Stimulated activated CD8-positive, alpha-beta memory T cell treated with anti-CD3 and anti-CD28 coated beads, Interleukin-15, amount 100 ng/mL, for 1 hour (primary cell): ENCODE measurements at places on chromosomes 2 and 18.

- no peak for DNase-seq
Measured at GRCh38 chr2:12284487-12284886, 432.2 kb upstream of the TRIB2 start.

GRCh38 chr18:47254341-47254939 is 3.0 kb upstream of the SKOR2 start:
- no peak for DNase-seq

GRCh38 chr18:50009773-50010335 is 185.1 kb downstream of the MYO5B start:
- no peak for DNase-seq

DNA sequence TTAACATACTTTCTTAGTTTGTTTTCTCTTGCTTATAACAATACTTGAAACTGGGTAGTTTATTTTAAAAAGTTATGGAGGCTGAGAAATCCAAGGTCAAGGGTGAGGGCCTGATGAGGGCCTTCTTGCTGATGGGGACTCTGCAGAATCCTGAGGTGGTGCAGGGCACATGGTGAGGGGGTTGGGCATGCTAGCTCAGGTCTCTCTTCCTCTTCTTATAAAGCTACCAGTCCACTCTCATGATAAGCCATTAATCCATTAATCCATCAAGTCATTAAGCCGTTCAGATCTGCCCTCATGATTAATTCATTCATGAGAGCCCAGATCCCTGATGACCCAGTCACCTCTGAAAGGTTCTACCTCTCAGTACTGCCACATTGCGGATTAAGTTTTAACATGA is 21.4 kb downstream of the ALMS1 start:
- DNase-seq: no peak

DNA sequence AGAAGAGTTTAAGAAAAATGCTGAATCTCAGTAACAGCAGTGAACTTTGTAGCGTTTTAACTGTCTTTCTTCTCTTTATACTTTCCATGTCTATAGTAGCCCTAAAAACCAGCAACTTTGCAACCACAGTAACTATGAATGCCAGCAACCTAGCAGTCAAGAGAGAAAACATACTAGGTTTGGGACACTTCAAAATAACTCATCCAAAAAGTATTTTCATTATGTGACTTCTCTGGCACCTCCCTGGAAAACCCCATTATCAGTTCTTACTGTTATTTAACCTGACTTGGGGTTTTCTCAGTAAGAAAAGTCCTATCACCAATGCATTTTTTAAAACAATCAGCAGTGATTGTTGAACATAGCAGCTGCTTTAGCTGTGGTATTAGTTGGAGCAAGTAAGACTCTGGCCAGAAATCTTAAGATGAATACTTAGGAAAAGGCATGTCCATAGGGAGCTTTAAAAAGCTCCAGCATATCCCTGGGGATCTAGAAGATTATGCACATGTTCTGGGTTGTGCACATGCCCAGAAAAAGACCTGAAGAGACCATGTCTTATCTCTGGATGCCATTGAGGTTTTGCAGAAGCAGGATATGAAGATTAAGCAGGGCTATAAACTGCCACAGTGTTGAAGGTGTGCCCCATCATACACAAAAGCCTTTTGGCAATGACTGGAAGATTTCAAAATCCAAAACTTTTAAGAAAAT is 411.3 kb downstream of the CMPK2 start:
- DNase-seq: no peak

DNA sequence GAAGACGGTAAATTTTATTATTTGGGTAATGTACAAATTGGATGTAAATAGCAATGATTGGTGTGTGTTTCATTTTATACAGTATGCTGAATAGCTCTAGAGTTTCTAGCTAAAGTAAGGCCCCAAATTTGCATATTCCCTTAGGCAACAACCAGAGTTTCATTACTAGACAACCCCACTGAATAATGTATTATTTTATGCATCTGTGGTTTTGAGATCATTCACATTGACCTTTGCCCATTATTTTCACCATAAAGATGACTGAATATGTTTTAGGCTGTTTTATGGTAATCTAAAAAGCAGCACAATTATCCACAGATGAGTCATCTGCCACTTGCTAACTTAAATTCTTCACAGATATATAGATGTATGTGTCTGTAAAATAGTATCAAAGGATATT is 44.5 kb upstream of the C2orf74 start:
- DNase-seq: no peak

GRCh38 chr2:34311816-34312215 is 712.7 kb upstream of the FAM98A start:
- no peak for DNase-seq

DNA sequence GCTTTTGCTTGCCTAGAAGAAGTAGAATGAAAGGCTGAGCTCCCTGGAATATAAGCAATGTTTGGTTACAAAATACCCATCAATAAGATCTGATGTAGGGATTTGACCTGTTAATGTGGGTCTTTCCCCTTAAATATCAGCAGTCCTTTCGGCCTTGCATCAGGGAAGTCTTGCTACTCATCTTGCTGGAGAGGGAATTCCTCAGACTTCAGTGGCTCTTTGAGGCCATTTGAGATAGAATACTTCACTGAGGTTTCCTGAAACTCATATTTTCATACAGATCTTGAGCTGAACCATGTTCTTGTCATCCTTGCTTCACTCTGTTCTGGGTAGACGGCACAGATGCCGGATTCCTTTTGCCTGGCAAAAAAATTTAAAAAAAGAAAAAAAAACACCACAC is 3.9 kb downstream of the TWIST2 start:
- DNase-seq: no peak

- DNase-seq: no peak
Measured at GRCh38 chr2:106161938-106162820, 31.9 kb downstream of the UXS1 start.

DNA sequence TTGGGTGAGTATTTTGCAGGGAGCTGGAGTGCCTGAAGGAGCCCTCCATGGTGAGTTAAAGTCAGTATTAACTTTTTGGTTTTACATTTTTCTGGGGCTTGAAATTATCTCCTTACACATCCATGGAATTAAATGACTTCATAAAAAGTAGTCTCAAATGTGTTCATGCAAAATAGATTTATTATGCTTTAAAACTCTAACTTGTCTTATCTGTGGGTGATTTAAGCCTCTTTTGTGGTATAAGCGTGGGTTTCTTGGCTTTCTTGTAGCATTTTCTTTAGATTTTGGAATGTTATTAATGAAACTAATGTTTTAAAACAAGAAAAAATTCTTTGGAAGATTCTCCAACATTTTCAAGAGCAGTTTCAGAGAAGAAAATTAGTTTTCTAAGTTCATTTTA is 27.8 kb downstream of the NABP1 start:
- no peak for DNase-seq

GRCh38 chr2:11326677-11327211 is 17.7 kb downstream of the ROCK2 start:
- DNase-seq: no peak

DNA sequence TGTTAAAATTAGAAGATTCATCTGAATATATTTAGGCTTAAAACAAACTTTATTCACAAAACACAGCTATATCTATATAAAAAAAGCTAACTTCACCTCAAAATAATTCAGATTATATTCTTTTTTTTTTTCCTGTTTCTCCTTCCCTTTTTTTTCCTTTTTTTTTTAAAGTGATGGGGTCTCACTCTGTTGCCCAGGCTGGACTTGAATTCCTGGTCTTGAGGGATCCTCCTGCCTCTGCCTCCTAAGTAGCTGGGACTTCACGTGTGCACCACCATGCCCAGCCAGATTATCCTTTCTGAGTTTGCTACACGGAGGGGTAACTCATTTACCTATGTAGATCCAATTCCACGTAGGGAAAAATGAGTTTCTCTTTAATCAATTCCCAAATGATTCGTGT is 3.8 kb downstream of the IDH1 start:
- no peak for DNase-seq

DNA sequence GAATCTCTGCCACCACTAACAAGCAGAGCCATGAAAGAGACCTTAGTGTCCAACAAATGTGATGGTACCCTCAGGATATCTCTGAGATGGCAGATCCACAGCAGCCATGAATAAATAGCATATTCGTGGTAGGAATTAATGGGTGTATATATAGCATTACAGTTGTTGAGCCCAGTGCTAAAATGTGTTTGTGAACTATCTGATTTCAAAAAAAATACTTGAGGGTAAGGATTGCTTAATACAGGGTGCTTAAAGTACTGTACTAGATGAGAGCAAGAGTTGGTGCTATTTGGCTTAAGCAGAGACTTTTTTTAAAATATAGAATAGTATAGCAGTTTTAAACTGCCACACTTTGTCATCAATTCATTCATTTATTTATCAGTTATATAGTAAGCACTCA is 101.5 kb upstream of the GALNT5 start:
- no peak for DNase-seq

GRCh38 chr2:105490204-105490603 is 91.4 kb upstream of the FHL2 start:
- no peak for DNase-seq

GRCh38 chr2:60391649-60392375 is 161.6 kb downstream of the BCL11A start:
- no peak for DNase-seq

DNA sequence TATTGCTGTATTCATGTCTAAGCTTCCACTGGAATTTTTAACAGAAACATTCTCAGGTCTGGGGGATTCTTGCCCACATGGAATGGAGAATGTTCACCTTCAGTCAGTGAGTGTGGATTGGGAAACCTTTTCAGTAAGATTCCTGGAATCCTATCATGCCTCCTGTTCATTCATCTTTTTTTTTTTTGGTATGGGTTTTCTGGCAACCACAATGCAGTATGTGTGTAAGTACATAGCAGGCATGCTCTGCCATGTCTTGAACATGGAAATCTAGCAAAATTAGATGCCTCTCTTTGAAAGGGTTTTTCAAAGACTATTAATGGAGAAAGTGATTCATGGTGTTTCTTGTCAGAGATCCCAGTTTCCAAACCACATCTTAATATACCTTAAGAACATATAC is 176.5 kb downstream of the LTBP1 start:
- no peak for DNase-seq

DNA sequence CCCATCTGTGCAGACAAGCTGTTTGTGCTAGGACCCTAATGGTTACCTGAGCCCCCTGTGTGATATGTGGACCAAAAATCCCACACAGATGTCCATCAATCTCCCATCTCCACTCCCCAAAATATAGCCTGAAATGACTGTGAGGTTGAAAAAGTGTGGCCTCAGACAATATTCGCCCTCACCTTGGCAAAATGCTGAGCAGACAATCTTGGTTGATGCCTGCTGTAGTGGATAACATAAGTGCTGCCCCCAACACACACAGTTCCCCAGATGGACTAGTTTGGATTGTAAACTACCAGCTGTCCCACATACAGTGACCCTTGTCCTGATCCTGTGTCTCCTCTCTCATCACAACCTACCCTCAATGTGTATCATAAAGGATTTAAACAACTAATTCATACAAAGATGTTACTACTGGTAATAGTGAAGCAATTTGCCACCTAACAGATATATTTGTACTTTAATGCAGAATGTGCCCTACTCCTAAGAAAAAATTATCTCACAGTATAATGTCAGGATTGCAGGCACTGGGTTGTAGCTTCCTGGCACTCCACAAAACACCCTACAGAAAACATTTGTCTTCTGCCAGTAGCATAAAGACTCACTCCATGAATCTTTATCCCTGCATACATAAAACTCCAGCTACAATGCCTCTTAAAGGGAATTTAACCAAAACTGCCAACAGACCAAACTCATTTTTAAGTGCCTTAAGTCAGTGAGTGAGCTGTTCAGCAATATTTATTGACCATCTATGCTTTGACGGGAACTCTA is 161.6 kb downstream of the FBXO15 start:
- DNase-seq: no peak

GRCh38 chr2:239730897-239731296 is 294.2 kb downstream of the NDUFA10 start:
- DNase-seq: no peak

GRCh38 chr2:144971786-144972335 is 451.9 kb upstream of the ZEB2 start:
- no peak for DNase-seq

DNA sequence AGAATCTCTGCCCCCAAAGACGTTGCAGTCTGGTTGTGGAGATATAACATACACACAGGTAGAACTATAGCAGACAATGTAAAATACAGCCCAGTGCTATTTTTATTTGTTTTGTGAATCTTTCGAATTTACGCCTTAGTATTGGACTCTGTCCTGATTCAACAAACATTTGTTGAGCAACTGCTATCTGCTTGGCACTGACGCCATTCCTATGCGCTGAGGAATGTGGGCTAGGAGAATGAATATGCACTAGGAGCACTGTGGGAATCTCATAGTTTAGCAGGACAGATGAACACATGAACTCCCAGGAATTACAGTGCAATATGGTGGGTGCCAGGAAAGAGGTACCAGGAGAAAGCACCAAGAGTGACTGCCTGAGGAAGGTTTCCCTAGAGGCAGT is 181.7 kb upstream of the SIX3 start:
- no peak for DNase-seq

DNA sequence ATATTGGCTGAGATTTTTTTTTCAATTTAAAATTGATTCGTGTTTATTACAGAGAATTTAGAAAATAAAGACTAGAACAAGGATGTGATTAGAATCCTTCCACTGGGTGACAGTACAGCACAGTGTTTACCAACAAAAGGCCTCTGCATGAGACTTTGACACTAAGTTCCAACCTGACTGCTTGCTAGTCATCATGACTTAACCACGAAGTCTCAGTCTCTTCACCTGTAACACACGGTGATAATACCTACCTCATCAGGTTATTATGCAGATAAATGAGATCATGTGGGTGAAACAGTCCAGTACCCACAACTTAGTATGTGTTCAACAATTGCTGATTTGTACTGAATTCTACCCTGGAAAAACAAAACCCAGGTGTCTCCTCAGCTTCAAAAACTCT is 151.2 kb downstream of the STK39 start:
- no peak for DNase-seq

DNA sequence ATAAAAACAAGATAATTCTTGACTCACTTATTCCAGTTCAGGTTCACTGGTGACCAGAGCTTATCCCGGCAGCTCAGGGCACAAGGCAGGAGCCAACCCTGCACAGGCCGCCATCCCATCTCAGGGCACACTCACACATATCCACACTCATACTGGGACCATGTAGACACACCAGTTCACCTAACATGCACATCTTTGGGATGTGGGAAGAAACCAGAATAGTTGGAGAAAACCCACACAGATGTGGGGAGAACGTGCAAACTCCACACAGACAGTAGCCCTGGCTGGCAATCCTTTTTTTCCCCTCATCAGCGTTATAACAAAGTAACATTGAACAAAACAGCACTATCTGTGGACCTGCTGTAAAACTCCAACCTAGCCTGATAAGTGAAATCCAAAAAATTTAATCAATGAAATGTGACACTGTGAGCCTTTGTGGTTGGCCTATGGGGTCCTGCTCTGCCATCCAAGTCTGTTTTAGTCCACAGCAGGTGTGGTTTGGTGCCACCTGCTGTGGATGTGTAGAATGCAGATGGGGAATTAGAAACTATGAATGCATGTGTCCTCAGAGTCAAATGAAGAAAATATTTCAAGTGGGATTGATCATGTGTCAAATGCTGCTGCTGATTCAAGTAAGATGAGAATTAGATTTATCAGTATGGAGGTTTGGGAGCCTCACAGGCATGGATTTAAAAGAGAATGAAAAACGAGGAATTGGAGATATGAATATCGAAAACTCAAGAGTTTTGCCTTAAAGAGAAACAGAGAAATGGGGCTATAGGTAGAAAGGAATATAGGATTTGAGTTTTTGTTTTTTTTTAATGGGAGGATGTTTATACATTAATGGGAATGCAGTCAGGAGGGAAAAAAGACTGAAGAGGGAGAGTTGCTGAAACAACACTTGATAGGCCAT is 47.0 kb downstream of the UGP2 start:
- DNase-seq: no peak

GRCh38 chr2:152630466-152630865 is 86.8 kb downstream of the PRPF40A start:
- DNase-seq: no peak

GRCh38 chr2:75788902-75789301 is 78.2 kb upstream of the GCFC2 start:
- no peak for DNase-seq
